NCI-H187 treated with DMSO at 0.1 percent for 48 hours (cell line): ENCODE measurements at places on chromosomes 6 and 20.

- no peak for DNase-seq
These were observed 134.1 kb downstream of the LCA5 start for GRCh38 chr6:79403086-79403485.

DNA sequence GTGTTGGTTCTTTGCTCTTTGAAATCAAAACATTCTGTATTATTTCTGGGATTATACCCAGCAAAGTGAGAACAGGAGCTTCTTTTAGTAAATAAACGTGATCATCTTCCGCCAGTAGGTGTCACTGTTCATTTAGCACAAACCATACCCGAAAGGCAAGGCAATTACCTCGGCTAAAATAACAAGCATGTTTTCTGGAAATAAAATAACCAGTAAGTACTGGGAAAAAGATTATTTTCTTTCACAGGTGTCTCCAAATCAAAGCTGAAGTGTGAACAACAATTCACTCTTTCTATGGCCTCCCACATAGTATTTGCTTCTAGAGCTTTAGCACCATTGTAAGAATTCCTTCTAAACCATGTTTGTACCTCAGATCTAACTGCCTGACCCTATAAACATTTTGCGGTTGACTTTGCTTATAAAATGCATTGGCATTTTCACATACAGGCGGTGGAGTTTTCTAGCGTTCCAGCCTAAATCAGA, 144.6 kb upstream of the AGPAT4 start:
- no peak for DNase-seq

GRCh38 chr6:110534731-110535492, 58.5 kb upstream of the SLC22A16 start:
- DNase-seq = no peak

DNA sequence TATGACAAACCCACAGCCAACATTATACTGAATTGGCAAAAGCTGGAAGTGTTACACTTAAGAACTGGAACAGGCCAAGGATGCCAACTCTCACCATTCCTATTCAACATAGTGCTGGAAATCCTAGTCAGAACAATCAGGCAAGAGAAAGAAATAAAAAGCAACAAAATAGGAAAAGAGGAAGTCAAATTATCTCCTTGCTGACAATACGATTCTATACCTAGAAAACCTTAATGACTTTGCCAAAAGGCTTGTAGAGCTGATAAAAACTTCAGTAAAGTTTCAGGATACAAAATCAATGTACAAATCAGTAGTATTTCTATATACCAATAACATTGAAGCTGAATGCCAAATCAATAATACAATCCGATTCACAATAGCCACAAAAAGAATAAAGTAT, 32.4 kb downstream of the OR5V1 start:
- DNase-seq = no peak

DNA sequence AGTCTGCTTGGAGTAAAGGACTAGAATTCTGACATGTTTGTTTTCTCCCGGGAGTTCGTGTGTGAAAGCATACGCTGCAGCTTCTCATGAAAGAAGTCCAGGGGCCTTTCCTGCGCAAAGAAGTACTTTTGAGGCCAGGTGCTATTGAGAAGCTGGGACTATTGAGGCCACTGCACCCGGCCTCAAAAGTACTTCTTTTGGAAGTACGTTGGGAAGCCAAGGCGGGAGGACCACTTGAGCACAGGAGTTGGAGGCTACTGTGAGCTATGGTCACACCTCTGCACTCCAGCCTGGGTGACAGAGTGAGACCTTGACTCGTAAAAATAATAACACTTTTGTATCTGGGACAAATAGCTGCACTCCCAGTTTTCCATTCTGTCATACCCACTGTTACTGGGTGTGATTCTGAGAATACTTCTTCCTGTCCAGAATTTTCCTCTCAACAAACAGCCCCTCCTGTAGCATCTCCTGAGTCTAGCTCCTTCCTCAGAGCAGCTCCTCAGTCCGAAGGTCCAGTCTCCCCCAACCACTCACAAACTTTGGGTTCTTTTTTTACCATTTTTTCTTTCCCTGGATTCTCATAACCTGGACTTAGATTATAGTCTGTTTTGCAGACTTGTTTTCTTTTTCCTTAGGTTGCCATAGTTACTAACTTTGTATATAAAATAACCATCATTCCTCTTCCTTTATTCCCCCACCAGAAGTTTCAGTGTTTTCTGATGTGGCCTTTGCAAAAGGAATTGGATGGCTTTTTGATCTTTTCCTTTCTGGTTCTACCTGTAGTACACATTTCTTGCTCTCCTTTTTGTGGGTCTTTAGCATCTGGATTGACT, 12.7 kb downstream of the STK35 start:
- no peak for DNase-seq

DNA sequence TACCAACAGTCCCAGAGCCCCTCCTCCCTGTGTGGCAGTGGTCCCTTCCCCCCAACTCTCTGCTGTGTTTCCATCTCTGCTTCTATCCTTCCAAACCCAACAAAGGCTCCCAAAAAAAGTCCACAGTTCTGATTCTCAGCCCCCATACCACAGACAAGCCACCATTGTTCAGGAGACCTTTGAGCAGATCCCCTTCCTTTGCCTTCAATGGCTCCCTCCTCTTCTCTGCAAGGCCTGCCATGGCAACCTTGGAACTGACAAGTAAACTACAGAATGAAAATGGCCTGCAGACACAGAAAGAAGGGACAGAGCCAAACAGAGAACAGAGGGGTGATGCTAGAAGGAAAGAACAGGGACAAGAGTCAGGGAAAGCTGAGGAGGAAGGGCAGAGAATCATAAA, 23.2 kb downstream of the OR2H2 start:
- DNase-seq = no peak

DNA sequence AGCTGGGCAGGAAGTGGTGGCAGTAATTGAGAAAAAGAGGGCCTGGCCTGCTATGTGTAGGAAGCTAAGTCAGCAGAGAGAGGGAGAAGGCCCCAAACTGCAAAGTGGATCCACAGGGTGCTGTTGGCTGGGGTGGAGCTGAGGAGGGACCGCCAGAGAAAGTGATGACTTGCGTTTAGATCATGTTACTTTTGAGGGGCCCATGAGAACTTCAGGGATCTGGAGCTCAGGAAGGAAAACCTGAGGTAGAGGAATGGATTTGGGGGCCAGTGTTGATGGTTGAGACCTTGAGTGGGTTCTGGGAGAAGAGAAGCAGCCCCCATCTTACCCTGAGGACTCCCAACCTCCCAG, 155.5 kb downstream of the MRPL14 start:
- no peak for DNase-seq

- DNase-seq = no peak
These were observed 10.5 kb downstream of the MTG2 start for GRCh38 chr20:62193079-62194025.

DNA sequence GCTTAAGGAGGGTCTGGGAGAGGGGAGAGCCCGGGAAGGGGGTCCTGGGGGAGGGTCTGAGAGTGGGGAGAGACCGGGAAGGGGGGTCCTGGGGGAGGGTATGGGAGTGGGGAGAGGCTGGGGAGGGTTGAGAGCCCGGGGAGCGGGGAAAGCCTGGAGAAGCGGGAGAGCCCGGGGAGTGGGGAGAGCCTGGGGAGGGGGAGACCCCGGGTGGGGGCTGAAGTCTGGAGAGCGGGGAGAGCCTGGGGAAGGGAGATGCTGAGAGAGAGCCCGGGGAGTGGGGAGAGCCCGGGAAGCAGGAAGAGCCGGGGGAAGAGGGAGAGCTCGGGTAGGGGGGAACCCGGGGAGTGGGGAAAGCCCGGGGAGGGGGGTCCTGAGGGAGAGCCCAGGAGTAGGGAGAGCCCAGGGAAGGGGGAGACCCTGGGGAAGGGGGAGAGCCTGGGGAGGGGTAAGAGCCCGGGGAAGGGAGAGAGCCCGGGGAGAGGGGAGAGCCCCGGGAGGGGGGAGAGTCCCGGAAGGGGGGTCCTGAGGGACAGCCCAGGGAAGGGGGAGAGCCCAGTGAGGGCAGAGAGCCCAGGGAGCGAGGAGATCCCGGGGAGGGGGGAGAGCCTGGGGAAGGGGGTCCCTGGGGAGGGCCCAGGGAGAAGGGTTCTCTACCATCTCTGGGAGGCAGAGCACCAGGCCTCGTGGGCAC, 148.5 kb downstream of the SYNDIG1 start:
- DNase-seq = no peak

DNA sequence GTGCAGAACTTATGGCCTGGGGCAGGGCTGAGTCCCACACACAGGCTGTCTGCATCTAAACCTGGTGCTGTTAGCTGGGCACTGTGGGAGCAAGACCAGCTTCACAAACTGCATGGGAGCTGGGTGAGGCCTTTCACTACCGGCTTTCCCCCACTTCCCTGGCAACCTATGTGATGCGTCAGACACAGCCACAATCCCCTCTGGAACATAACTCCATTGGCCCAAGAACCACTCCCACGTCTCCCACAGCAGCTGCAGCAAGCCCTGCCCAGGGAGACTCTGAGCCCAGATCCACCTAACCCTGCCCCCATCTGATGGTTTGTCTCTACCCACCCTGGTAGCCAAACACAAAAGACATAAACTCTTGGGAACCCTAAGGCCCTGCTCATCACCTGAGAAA, 9.3 kb downstream of the WDR27 start:
- DNase-seq = no peak

- no peak for DNase-seq
These were observed 87.9 kb downstream of the CD40 start for GRCh38 chr20:46206025-46206424.

DNA sequence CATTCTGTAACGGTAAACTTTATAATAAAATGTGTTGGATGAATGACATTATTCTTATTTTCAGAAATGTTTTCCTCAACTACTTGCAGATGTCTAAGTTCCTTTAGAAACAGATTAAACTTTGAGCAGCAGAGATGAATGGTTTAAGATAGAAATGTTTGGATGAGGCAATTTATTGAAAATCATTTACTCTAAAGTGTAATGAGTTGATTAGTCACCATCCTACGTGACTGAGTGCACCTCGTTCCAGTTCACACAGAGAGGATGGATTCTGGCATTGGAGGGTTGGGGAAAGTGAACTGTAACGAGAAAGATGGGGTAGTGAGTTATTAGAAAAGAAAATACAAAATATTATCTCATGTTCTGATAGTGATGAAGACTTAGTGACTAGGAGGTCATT, 28.7 kb downstream of the SMPDL3A start:
- DNase-seq = no peak

- DNase-seq = no peak
These were observed 27.2 kb downstream of the ACSS1 start for GRCh38 chr20:25030649-25031207.

DNA sequence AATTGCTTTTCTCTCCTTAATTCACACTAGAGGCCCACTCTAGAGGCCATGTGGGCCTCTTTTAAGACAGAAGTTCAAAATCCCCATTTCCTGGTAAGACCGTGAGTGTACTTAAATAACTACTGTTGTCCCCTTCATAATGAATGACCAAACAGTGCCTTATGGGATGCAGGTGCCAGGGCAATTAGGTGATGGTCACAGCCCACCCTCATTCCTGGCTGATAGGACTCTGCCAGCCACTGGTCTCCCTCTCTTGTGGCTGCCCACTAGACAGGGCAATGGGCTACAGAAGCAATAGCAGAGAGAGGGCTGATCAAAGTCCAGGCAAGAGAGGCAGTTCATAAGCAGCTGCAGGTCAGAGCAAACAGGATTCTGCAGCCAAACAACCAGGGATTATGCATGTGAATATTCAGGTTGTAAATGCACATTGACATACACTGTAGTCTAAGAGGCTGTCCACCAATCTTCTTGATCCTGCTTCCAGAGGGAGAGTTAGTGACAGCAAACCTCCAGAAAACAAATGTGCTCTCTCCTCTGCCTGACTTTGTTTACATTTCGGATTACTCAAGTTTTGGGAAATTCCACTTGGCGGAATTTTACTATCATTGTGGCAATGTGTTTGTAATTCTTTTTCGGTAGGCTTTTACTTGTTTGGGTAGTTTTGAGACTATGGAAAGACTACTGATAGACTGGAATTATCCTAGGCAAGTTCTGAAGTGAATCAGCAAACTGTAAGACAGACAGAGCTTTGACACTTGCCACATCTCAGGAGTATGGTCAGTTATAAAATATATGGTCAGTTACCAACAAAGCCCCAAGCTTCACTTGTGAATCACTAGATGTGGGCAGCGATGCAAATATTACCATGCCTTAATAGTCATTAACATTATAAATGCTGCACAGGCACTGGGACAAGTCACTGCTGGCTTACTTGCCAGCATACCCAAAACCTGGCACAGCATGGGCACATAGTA, 12.8 kb downstream of the PTPRK start:
- no peak for DNase-seq

GRCh38 chr6:82348130-82348529, 15.5 kb upstream of the TPBG start:
- no peak for DNase-seq

DNA sequence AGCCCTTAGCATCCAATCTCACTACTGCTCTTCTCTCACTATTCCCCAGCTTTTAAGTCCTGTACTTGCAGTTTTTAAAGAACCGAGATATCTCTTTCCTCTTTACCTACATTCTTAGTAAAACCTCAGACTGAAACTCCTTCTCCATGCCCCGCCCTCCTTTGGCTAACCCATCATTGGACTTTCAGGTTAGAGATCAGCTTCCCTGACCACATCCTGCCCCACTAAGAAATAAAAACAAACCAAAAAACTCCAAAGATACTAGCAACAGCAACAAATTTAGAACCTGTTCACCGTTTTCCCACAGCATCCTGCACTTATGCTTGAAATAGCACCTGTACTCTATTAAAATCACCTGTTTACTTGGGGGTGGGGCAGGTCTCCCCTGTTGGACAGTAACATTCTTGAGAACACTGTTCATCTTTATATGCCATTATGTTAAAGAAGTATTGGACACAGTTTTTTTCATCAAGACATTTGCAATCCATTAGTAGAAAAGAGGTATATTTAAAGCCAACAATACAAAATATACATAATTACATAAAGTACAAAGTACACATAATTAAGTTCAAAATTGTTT, 16.3 kb upstream of the SMAP1 start:
- DNase-seq = no peak

DNA sequence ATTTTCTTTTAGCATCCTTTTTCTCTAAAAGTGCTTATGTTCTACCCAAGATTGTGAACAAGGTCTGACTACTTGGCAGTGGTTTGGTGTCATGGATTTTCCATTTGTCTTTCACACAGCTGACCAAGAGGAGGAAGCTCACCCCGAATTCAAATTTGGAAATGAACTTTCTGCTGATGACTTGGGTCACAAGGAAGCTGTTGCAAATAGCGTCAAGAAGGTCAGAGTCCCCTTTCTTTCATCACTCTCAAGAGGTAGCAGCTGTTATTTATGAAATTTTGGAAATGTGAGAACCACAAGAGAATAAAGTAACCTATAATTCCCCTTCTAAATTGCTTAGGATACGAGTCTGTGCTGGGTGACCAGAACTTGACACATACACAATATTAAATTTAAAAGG, 113.0 kb upstream of the LAMP5 start:
- no peak for DNase-seq

GRCh38 chr6:107132330-107132954, 17.1 kb upstream of the BEND3 start:
- DNase-seq = no peak

GRCh38 chr6:51855310-51856082, 231.9 kb downstream of the PKHD1 start:
- no peak for DNase-seq

DNA sequence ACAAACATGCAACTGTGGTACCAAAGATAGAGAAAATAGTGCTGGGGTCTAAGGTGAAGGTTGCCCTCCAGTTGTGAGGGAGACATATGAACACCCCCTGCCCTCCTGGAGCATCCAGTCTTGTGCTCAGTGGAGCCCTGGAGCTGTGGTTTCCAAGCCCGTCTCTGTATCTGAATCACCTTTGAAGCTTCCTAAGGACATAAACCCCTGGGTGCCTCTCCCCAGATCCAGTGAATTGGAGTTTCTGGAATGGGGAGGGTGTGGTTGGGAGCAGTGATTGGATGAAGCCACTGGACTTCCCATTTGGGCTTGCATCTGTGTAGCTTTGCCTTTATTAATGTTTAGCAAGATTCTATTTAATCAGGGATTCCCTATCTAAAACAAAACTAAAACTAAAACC, 22.4 kb upstream of the E2F3 start:
- no peak for DNase-seq
